ENCODE measurements at places on chromosomes 2 and 18. TPM values are rescaled to one million over a fixed set of nuclear protein-coding genes. Genes with fewer than 3 reads are reported as not detected.

GRCh38 chr2:171509945-171510731 lies 12.1 kb upstream of the CYBRD1 start:
- DNase-seq = no peak

The LCT gene
- polyA plus RNA-seq = not detected

DNA sequence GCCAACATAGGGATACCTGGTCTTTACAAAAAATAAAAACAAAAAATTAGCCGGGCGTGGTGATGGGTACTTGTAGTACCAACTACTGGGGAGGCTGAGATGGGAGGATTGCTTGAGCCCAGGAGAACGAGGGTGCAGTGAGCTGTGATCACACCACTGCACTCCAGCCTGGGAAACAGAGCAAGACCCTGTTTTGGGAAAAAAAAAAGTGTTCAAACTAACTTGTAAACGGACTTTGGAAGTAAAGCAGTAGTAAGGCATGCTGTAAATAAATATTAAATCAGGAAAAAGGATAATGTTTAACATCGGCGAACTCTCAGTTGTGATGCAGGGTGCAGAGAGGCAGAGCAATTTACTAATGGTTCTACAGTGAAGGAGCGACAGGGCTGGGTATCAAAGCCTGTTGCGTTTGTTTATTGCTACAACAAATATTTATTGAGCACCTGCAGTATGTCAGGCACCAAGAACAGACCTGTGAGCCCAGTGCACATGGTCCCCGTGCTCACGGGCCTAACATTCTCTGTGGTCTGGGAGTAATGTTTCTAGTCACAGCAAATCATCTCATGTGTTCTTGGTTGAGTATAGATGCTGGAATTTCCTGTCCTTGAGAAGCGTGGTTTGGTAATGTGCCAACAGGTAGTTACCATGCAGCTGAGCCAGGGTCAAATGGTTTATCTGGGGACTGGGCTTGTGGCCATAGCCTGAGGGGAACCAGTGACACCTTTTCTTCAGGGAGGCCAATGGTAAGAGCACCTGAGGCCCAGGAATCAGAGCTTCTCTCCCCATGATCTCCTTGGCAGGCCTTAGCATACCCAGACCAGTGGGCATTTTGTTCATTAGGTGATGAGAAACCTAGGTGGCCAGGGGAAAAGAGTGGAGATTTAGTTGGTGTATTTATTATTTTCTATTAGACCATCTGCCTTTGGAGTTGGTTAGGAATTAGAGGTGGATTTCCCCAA lies 27.9 kb upstream of the GREB1 start:
- DNase-seq = no peak

The ACAA2 gene
- 255 TPM for polyA plus RNA-seq

The MC4R gene
- polyA plus RNA-seq = 0.24 TPM

The SOWAHC gene
- polyA plus RNA-seq = 16.7 TPM

DNA sequence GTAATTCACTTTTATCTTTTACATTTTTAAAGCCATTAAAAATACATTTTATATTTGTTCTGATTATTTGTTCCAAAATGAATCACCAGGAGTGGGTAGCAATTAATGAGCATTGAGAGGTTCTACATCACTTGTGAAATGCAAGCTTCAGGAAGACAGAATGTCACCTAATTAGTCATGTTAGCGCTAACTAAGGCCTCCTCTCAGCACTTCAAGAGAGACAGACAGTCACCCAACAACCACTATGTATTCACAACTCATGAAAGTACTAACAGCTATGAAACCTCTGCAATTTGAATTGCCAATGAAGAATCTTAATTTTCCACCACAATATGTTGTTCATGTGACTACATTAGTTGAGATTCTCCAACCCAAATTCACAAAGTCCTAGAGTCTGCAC lies 611.0 kb downstream of the KCNJ3 start:
- no peak for DNase-seq

- no peak for DNase-seq
These were observed 112.0 kb upstream of the STPG4 start for GRCh38 chr2:47266939-47267710.

- no peak for DNase-seq
These were observed 70.6 kb downstream of the LDAH start for GRCh38 chr2:20752293-20752692.

- DNase-seq = no peak
These were observed 10.0 kb upstream of the GCA start for GRCh38 chr2:162333968-162334367.

- no peak for DNase-seq
These were observed 40.4 kb downstream of the CYRIA start for GRCh38 chr2:16625201-16625729.

DNA sequence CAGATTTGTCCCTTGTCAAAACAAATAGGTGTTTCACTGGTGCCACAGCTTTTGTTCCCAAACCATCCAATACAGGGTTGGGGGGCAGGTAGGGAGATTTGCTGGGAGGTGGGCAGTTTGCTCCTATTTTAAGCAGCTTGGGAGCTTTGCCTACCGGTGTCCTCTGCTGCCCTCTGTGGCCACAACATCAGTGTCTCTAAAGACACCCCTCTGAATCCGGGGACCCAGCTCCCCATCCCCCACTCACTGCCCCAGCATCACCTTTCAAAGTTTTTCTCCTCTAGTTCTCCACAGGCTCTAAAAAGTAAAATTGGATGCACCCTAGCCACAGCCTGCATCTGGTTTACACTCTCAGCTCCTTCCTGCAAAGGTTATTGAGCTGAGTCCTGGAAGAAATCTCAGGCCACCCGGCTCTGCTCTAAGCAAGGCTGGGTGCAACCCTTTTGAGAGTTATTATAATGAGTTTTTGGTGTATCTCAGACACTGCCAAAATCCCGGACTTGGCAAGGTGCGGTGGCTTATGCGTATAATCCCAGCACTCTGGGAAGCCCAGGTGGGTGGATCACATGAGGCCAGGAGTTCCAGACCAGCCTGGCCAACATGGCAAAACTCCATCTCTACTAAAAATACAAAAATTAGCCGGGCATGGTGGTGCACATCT lies 2.9 kb upstream of the EPAS1 start:
- DNase-seq = no peak

DNA sequence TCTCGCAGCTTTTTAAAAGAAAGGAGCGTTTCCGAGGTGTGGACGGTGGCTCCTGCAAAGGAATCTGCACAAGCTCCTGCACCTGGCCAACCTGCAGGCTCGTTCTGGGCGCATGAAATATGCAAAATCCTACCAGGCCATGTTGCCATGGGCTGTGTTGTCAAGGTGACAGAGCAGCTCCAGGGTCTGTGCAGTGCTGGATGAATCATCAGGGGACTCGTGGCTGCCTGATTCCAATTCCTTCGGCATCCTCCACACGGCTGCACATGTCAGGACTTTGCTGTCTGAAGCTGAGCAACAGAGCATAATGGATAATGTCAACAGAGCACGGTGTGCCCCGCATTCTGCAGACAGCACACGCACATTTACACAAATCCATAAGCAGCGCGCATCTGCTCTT lies 120.5 kb downstream of the EIPR1 start:
- DNase-seq = no peak

GRCh38 chr2:43184339-43184895 lies 42.0 kb downstream of the ZFP36L2 start:
- DNase-seq = no peak

DNA sequence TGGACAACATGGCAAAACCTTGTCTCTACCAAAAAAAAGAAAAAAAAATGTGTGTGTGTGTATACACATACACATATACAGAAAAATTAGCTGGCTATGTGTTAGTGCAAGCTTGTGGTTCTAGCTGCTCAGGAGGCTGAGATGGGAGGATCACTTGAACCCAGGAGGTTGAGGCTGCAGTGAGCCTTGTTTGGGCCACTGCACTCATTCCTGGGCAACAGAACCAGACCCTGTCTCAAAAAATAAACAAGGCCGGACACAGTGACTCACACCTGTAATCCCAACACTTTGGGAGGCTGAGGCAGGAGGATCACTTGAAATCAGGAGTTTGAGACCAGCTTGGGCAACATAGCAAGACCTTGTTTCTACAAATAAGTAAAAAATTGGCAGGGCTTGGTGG lies 2.1 kb downstream of the COQ10B start:
- no peak for DNase-seq

The SLC9A4 gene
- 8.5 TPM for polyA plus RNA-seq

GRCh38 chr2:133791191-133791590 lies 222.9 kb upstream of the NCKAP5 start:
- no peak for DNase-seq

DNA sequence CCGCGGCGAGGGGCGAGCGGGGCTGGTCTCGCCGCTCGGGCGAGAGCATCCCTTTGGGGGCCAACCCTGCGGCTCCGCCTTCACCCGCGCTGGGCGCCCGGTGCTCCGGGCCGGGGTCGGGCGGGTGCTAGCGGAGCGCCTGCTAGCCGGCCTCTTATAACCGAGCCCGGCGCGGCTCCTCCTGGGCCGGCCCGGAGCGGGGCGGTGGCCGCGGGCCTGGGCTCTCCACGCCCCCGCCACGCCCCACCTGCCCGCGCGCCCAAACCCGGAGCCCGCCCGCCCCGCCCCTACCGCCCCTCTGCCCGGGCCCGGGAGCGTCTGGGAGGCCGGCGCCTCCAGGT lies at the start of gene FOXI3:
Gene FOXI3 (minus strand): TSS at position 129 of the 341 bp plus-strand sequence. CDS start 158 bp downstream, outside the sequence.
- DNase-seq = no peak

The ERBB4 gene
- polyA plus RNA-seq = 45.5 TPM

The FAM237A gene
- polyA plus RNA-seq = not detected

The VWC2L gene
- 0.07 TPM for polyA plus RNA-seq

The RNASEH1 gene
- 17.5 TPM for polyA plus RNA-seq

DNA sequence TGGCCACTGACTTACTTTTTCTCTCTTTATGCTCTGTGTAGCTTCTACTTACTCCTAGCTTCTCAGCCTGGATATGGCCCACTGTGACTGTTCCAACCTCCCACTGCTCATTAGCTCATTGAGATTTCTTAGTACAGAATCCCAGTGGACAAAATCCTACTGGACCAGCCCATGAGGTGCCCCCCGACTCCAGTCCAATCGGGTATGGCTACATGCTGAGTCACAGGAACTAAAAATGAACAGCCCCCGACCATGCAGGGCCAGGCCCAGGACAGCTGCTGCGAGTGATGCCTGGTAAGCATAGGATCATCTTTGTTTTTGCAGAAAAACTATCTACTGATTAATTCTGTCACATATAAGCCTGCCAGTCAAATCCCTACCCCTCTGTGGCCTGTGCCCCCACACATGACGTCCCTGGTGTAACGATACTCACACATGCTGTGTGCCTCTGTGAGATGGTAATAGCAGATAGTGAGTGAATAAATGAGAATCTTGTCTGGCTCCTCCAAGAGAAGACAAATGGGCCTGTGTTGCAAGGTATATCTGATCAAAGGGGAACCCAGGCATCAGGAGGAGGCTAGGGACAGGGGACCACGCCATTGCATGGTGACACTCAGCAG lies 85.9 kb upstream of the KLF7 start:
- DNase-seq = no peak

The C2orf66 gene
- polyA plus RNA-seq = 0.35 TPM

GRCh38 chr2:11483806-11484617 lies 18.1 kb upstream of the E2F6 start:
- no peak for DNase-seq

The CCDC148 gene
- polyA plus RNA-seq = 8.0 TPM

DNA sequence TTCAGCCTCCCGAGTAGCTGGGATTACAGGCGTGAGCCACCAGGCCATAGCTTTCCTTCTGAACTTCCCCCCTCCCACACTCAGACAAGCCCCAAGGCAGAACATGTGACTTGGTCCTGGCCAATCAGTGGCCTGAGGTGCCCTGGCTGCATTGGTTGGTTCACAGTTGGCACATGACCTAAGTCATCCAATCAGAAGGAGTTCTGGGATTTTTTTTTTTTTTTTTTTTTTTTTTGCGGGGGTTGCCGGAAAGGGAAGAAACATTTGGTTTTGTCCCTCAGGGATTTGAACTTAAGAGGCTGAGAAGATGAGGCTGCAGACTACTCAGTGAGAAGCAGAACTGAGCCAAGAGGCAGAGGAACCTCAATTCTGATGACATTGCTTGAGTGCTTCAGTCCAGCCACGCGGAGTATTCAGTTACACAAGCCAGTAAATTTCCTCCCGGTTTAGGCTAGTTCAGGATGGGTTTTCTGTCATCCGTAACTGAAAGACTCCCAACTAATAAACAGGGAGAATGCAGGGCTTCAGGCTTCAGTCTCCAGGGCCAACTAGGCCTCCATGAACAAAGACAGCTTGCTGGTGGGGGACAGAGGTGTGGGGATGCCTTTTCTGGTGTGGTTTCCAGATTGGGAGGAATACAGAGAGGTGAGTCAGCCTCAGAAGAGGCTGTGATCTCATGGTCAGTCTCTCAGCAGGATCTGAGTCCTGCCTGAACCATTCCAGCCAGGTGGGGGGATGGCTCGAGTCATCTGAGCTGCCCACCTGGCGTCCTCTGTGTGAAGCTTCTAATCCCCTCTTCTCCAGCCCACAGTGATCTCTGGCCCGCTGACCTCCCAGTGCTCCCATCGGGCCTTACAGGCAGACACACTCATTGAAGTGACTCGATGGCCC lies 9.2 kb downstream of the PTMA start:
- no peak for DNase-seq

GRCh38 chr2:145685383-145686050 lies 1165.6 kb upstream of the ZEB2 start:
- no peak for DNase-seq

GRCh38 chr2:211347328-211347727 lies 790.9 kb downstream of the CPS1 start:
- DNase-seq = no peak

The RETREG2 gene
- polyA plus RNA-seq = 127 TPM

The CHST9 gene
- 4.1 TPM for polyA plus RNA-seq

Data from right renal cortex interstitium (tissue), 3 donors.